Right renal cortex interstitium (tissue), 3 donors: ENCODE measurements at places on chromosomes 1 and 21.

- DNase-seq, result no peak
Measured at GRCh38 chr21:34908419-34909055, 140.6 kb downstream of the RUNX1 start.

- no peak for DNase-seq
Measured at GRCh38 chr1:231571904-231572303, 43.4 kb downstream of the TSNAX start.

DNA sequence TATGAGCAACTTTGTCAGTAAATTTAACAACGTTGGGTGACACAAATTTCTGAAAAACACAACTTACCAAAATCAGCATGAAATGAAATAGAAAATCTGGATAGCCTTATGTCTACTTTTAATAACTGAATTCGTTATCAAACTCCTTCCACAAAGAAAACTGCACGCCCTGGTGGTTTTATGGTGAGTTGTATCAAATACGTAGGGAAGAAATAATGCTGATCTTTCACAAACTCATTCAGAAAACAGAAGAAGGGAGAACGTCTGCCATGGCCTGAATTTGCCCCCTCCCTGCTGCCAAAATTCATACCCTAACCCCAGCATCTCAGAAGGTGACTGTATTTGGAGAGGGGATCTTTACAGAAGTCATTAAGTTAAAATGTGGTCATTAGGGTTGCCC is 50.0 kb upstream of the COL18A1 start:
- DNase-seq, result no peak

GRCh38 chr1:87497380-87498203 is 168.9 kb downstream of the LMO4 start:
- DNase-seq, result no peak

GRCh38 chr1:6967431-6968111 is 182.3 kb downstream of the CAMTA1 start:
- DNase-seq, result no peak

DNA sequence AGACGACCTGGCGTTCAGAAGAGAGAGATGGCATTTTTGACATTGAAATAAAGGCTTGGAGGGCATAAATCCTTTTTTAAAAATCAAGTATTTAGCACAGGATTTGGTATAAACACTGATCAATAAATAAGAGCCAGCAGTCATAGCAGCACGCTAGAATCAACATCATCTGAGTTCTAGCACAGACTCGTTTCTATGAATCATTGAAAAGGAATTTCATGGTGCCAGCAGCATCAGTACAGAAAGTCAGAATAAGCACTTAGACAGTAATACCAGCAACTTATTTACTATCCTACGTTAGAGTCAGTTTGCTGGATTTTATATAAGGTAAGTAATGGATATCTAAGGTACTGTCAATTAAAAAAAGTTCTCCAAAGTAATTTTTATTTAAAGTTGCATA is 119.3 kb downstream of the HLCS start:
- DNase-seq, result no peak

DNA sequence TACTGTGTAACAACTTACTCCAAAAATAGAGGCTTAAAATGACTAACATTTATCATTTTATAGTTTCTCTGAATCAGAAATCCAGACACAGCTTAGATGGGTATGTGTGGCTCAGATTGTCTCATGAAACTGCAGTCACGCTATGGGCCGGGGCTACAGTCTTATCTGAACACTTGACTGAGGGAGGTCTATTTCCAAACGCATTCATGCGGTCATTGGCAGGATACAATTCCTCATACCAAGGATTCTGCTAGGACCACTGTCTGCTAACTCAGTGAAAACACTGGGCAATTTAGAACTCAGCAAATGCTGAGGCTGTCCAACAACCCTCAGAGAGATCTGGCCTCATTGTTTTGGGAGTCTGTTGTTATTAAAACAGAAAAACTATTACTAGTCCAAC is 178.6 kb downstream of the TBX15 start:
- DNase-seq, result no peak

GRCh38 chr1:173258479-173259264 is 51.5 kb upstream of the TNFSF4 start:
- no peak for DNase-seq

DNA sequence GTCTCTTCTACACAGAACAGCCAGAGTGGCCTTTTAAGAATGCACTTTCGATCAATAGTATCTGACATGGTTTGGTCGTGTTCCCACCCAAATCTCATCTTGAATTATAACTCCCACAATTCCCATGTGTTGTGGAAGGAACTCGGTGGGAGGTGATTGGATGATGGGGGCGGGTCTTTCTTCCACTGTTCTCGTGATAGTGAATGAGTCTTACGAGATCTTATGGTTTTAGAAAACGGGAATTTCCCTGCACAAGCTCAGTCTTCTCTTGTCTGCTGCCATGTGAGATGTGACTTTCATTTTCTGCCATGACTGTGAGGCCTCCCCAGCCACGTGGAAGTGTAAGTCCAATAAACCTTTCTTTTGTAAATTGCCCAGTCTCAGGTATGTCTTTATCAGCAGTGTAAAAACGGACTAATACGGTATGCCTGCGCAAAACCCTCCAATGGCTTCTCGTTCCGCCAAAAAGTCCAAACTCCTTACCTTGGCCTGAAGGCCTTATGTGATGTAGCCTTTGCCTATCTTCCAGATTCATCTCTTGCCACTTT is 23.0 kb upstream of the SMG7 start:
- no peak for DNase-seq

- DNase-seq, result no peak
Measured at GRCh38 chr1:214494706-214495105, 56.7 kb downstream of the PTPN14 start.

DNA sequence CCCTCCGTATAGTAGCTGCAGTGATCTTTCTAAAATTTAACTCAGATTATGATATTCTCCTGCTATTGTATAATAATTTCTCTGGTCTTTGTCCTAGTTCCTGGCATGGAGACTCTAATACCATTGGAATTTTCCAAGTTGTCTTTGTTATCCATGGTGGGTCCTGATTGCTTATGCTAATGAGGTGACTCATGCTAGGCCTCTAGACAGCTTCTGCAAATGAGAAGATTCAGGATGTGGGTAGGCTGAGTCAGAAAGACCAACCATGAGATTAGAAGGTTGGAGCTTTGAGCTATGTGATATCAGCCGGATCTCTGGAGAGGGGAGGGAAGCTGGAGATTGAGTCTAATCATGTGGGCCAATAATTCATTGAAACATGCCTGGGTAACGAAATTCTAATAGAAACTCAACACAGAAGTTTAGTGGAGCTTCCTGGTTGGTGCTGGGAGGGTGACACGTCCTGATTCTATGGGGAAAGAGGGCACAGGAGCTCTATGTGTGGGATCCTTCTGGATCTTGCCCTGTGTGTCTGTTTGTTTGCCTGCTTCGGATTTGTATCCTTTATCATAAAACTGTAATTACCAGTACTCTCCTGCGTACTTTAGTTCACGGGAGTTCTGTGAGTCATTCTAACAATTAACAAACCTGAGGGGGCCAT is 73.2 kb upstream of the CNIH3 start:
- no peak for DNase-seq

DNA sequence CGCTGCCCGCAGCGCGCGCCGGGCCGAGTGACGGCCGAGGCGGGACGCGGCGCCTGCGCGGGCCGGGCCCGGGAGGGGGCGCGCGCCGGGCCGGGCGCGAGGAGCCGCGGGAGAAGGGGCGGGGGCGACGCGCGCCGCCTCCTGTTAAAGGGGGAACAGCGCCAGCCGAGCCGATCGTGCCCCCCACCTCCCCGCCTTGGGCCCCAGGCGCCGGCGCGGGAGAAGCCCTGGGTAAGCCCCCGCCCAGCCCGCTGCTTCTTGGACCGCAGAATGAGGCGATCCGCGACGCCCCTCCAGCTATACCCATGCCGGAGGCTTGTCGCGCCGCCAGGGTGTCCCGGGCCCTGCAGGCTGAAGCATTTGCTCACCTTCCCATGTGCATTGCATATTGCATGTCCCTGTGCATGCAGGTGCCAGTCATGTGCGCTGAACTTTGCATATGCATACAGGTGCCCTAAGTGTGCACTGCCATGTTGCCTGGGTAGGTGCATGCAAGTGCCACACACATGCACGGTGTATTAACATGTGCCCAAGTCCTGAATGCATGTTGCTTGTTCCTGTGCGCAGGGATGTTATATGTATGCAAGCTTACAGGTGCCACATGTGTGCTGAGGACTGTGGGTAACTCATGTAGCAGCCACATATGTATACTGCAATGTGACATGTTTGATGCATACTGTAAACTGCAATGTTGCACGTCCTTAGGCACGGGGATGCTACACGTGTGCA is at the start of gene ADGRB2:
Gene ADGRB2, minus strand, starts transcription at position 29 of the 729 bp plus-strand sequence. CDS start 7,119 bp downstream, outside the sequence.
- DNase-seq, result no peak

- DNase-seq, result no peak
Measured at GRCh38 chr1:202131956-202132821, 9.5 kb downstream of the GPR37L1 start.

DNA sequence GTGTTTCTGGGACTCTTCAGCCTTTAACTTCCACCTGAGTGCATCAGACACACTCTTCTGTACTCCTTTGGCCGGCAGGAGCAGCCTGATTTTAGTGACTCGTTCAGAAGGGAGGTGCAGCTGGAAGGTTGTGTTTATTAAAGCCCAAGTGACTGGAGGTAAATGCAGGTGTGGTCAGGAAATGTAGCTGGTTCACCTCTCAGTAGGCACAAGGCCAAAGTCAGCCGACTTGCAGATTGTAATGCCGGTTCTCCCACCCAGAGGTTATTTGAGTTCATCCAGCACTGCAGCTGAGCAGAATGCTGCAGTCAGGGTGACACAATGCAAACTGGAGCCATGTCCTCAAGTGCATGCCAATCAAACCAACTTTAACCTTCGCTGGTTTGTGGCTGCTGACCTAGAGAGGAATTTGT is 91.5 kb downstream of the SPATA46 start:
- DNase-seq, result peak; percentile 27

- DNase-seq, result no peak
Measured at GRCh38 chr1:199279067-199279466, 640.2 kb downstream of the PTPRC start.

DNA sequence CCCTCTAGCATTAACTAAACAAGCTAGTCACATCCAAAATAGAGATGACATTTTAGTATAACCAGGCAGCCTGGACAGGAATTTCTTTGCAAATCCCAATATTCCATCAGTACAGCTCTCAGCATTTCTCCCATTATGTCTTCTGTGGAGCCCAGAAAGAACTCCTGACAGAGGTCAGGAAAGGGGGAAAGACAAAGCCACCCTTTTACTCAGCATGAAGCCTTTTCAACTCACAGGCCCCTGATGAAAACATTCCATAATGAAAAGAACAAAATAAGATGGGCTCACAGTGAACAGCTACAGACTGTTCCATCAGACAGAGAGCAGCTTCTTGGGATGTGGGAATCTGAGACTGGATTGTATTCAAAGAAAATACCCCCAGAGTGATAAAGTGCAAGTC is 80.6 kb downstream of the TEX35 start:
- DNase-seq, result no peak

DNA sequence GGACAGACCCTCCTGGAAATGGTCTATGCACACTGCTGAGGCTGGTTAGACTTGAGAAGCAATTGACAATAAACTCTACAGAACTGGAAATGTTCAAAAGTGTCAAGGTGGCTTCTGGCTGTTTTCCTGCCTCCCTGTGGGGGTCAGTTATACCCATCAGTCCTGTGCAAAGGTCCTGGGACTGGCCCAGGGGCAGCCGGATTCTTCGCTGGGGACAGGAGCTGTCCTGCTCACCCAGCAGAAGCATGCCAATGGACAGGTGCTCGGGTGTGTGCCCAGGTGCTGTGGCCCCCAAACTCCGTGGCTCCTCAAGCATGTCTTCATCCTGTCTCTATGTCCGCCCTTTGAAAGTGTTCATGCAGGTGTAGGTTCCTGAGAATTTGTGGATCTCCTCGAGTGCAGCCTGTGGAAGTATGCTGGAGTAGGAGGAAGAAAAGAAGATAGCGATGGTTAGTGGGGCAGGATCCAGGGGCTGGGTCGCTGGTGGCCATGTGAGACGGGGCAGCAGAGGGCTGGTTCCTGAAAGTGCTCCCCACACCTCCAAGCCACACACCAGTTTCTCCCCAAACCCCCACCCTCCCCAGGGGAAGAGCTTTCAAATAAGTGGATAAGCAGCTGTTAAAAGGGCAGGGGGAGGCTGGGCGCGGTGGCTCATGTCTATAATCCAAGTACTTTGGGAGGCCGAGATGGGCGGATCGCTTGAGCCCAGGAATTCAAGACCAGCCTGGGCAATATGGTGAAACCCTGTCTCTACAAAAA is 49.8 kb downstream of the DHRS3 start:
- no peak for DNase-seq

GRCh38 chr1:202343652-202344349 is 2.1 kb upstream of the UBE2T start:
- DNase-seq, result no peak

- no peak for DNase-seq
Measured at GRCh38 chr1:30451532-30452125, 271.8 kb downstream of the MATN1 start.

DNA sequence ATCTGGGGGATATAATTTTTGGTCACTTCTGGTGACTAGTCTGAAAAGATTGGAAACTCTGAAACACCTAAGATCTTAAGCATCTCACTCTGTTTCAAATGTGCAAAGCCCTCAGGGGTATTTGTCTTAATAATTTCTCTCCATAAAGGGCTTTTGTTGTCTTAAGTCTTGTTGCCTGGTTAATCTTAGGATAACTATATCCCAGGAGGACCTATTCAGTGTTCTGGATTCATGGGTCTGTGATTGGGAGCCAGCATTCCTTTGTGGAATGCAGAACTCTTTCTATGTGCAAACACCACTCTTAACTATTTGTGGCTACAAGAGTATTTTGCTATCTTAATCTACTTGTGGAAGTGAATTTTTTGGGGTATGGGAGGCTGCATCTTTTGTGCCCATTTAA is 1573.0 kb upstream of the PRMT6 start:
- no peak for DNase-seq

GRCh38 chr1:76503100-76503499 is 364.2 kb upstream of the ST6GALNAC5 start:
- no peak for DNase-seq

DNA sequence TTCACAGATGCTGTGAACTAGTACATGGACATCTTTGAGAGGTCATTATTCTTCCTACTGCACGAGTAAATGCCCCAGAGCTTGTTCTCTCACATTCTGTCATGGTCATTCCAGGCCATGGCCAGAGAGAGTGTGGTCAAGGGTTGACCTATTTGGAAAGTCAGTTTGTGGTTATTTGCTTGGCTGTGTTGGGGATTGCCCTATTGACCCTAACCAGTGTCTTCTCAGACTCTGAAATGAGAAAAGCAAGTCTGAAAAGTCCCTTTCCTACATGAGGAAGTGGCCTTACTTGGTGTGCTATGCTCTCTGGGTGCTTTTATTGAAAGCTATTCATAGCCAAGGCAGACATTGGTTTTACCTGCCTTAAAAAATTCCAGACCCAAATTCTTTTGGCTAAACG is 26.6 kb downstream of the CLIC6 start:
- no peak for DNase-seq

GRCh38 chr21:33362044-33362555 is 37.3 kb downstream of the IFNAR1 start:
- no peak for DNase-seq

DNA sequence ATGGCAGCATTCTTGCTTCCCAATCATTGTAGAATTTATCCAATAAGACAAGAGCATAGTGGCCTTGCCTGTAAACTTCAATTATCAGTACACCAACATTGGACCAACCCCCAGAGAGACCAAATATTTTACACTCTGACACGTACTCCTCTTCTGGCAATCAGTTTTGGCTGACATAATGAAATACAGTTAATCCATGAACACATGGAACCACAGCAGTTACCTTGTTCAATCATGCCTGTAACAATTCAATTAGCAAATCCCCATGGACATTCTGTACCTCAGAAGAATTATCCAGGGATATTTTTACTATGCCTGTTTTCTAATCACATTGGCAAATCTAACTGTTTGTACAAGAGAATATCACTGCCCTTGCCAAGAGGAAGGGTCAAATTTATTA is 2162.0 kb downstream of the MRPL39 start:
- no peak for DNase-seq

GRCh38 chr1:19065526-19066247 is 109.2 kb upstream of the IFFO2 start:
- no peak for DNase-seq
